Right atrium auricular region (tissue), 2 donors: ENCODE measurements at places on chromosomes 7 and 10.

- H3K4me1 ChIP-seq, result no peaks in the 10 kb centered on the region
- no peak overlapping the region for H3K27ac ChIP-seq
- H3K27me3 ChIP-seq, result no peaks in the 10 kb centered on the region
- DNase-seq, result no peak
Observed at GRCh38 chr10:23557777-23558176, 118.9 kb downstream of the OTUD1 start.

DNA sequence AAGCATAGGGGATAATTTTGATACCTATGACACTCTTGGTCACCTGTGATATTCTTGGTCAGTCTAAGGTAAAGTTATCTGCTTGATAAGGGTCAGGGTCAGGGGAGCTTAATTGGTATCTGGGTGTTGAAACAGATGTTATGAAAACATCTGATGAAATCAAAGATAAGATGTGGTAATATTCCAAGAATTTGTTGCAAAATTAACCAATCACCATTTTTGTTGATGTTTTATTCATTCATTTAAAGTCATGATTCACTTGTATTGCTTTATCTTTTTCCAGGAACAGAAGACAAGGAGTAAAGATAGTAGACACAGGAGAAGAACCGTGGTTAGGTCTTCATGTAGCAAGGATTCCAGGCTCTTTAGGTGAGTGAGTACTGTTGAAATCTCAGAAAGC is 103.1 kb downstream of the SEMA3C start:
- H3K36me3 ChIP-seq, result no peaks in the 10 kb centered on the region
- DNase-seq, result no peak
- no peak overlapping the region for H3K27ac ChIP-seq
- H3K4me3 ChIP-seq, result no peak overlapping the region

DNA sequence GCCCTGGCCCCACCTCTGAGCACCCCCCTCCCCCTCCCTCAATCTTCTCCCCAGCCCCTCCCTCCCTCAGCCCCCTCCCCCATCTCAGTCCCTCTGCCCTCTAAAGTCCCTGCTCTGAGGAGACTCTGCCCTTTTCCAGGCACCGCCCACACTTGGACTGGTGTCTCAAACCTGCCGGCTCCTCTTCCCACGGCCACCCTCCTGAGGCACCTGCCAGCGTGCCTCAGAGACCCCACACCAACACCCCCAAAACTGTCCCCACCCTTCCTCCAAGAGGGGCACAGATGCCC is 34.6 kb upstream of the HSPB1 start:
- no peak overlapping the region for H3K27ac ChIP-seq
- H3K27me3 ChIP-seq, result peaks cover 3% of the 10 kb centered on the region
- H3K4me1 ChIP-seq, result no peaks in the 10 kb centered on the region
- no peaks in the 10 kb centered on the region for H3K36me3 ChIP-seq
- DNase-seq, result no peak

- no peak overlapping the region for H3K27ac ChIP-seq
- H3K4me1 ChIP-seq, result no peaks in the 10 kb centered on the region
- no peaks in the 10 kb centered on the region for H3K27me3 ChIP-seq
- no peak overlapping the region for H3K4me3 ChIP-seq
- H3K36me3 ChIP-seq, result no peaks in the 10 kb centered on the region
- no peak for DNase-seq
Observed at GRCh38 chr7:152523916-152524315, 88.1 kb upstream of the KMT2C start.

DNA sequence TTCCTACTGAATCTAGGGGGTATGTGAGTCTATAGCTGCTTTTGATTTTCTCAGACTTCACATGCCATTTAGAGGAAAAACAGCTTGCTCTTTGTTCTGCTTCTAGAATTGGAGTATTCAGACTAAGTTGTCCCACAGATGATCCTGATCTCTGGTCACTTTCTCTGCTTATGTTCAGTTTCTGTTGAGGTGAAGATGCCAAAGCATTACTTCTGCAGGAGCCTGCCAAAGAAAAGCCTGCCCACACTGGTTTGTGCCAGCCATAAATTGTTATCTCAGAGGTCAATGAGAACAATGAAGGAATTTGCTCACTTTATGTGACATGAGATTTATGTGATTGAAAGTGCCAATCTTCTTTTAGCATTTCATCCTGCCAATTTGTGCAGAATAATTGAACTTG is 163.6 kb downstream of the CDK14 start:
- no peaks in the 10 kb centered on the region for H3K4me1 ChIP-seq
- no peaks in the 10 kb centered on the region for H3K36me3 ChIP-seq
- H3K27ac ChIP-seq, result no peak overlapping the region
- no peaks in the 10 kb centered on the region for H3K27me3 ChIP-seq

DNA sequence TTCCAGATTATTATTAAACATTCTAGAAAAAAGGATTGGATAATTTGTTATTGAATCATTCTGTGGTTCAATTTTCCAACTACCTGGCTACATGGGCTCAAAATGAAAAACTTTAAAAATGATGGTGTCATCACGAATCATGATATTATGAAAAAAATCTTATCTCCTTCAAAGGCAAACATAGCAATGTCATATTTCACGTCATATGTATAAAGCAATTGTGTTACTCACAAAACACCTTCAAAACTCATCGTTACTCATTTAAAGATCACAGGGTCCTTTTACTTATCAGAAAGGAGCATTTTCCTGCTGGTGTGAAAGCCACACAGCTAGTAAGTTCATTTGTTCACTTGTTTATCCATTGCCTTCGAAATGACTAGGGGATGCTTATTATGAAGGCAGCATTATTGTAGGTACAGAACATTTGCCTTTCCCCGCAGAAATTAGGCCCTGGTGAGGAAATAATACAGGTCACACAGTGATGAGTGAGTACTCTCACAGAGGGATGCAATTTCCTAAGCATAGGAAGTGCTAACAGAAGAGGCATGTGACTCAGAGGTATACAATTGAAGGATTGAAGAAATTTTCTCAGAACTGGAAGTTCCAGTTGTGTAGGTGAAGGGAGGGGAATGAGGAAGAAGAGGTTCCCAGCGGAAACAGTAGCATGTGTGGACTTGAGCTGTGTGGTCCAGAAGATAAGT is 478.7 kb downstream of the INHBA start:
- no peaks in the 10 kb centered on the region for H3K27me3 ChIP-seq
- DNase-seq, result no peak
- no peak overlapping the region for H3K27ac ChIP-seq
- H3K4me1 ChIP-seq, result no peaks in the 10 kb centered on the region

DNA sequence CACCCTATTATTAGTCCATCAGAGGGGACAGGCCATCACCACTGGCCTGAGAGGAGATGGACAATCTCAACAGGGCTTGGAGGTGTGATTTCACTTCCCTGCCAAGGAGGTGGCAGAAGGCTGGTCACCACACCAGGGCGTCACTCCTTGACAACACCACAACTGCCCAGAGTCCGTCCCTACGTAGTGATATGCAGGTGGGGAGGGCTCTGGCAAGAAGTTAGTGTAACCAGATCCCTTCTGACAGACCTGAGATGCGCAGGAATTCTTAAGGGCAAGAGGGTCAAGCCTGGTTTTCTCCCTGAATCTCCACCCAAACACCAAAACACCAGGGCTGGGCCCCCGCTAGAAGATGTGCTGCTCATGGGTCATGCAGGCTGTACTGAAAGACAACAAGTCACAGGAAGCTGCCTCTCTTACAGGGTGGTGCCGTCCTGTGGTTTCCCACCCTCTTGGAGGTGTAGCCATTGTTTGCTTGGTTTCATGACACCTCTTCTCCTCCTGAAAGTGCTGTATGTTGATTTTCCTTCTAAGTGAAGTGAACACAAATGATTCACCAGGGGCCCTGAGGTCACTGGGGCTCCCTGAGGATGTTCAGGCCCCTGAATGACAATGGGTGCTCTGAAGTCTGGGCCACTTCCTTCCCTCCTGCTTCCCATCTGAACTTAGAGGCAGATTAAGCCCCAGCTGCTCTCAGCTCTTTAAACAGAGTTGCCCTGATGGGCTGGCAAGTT is 27.1 kb downstream of the ATXN7L1 start:
- no peak overlapping the region for H3K27ac ChIP-seq
- H3K4me3 ChIP-seq, result no peak overlapping the region
- no peaks in the 10 kb centered on the region for H3K36me3 ChIP-seq
- no peak for DNase-seq
- no peaks in the 10 kb centered on the region for H3K27me3 ChIP-seq

- no peaks in the 10 kb centered on the region for H3K27me3 ChIP-seq
- no peaks in the 10 kb centered on the region for H3K36me3 ChIP-seq
- DNase-seq, result no peak
- H3K27ac ChIP-seq, result no peak overlapping the region
- no peaks in the 10 kb centered on the region for H3K4me1 ChIP-seq
Observed at GRCh38 chr10:69715156-69715898, 85.3 kb downstream of the FAM241B start.

GRCh38 chr7:11726001-11726793 is 105.8 kb downstream of the THSD7A start:
- DNase-seq, result no peak
- no peak overlapping the region for H3K27ac ChIP-seq
- H3K4me3 ChIP-seq, result no peak overlapping the region
- H3K4me1 ChIP-seq, result no peaks in the 10 kb centered on the region
- no peaks in the 10 kb centered on the region for H3K36me3 ChIP-seq

DNA sequence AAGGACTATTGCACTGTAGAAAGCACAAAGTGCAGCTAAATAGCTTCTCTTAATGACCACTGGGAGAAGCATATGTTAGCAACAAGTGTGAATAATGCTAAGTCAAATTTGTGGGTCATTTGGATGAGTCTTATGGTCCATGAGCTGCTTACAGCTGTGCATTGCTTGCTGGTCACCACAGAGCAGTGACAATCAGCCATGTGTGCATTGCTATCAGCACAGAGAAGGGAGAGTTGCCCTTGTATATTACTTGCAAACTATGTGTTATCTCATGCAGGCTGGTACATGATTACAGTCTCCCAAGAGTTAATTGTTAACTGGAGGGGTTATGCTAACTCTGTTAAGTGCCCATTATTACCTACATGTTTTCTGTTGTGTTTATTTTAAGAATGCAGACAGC is 25.7 kb downstream of the MRPS33 start:
- no peak for DNase-seq
- H3K4me1 ChIP-seq, result no peaks in the 10 kb centered on the region
- no peak overlapping the region for H3K27ac ChIP-seq
- H3K27me3 ChIP-seq, result no peaks in the 10 kb centered on the region
